Activated T-helper 1 cell treated with anti-CD3 and anti-CD28 coated beads, Interleukin-12 subunit alpha, Interleukin-12 subunit beta, Interleukin-2, Interleukin-4 antibody, amounts not matched to agents 30 ng/mL and 10 ng/mL and 1 ng/mL, durations not matched to agents 14 hours and 24 hours and 36 hours (primary cell): ENCODE measurements at places on chromosomes 5 and 9. TPM values are rescaled to one million over a fixed set of nuclear protein-coding genes. Genes with fewer than 3 reads are reported as not detected.

Gene PCDHB3
- not detected in 2 replicates for total RNA-seq

Gene GRM6
- not detected in 2 replicates for total RNA-seq

DNA sequence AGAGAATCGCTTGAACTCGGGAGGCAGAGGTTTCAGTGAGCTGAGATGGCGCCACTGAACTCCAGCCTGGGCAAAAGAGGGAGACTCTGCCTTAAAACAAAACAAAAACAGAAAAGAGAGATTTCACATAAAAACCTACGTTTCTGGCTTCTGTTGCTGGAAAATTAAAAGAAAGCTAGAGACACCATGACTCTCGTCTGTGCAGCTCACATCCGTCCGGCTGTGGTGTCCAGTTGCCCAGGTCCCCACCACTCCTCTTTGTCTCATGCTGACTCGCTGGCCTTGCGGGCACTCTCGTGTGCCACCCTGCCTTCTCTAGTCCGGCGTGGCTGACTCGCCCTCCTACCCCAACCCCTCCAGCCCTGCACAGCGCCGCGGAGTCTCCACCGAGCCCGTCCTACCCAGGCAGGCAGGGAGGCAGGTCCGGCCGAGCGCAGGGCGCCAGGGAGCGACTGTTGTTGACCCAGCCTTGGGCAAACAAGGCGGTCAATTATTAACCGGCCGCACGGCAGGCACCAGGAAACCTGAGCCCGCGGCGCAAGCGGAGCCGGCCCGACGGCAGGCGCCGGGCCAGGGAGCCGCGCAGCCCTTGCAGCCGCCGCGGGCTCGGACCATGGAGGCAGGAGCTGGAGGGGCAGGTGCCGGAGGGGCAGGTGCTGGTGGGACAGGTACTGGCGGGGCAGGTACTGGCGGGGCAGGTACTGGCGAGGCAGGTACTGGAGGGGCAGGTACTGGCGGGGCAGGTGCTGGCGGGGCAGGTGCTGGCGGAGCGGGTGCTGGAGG lies at the start of gene PRRT1B:
Gene PRRT1B (plus strand): TSS at position 521 of the 783 bp plus-strand sequence. CDS start 93 bp downstream, at position 614.
- peaks cover 2% of the 10 kb centered on the region for H3K36me3 ChIP-seq
- H3K4me1 ChIP-seq, result no peaks in the 10 kb centered on the region
- no peak for DNase-seq
- no peak within 1 kb of the TSS for H3K4me3 ChIP-seq

DNA sequence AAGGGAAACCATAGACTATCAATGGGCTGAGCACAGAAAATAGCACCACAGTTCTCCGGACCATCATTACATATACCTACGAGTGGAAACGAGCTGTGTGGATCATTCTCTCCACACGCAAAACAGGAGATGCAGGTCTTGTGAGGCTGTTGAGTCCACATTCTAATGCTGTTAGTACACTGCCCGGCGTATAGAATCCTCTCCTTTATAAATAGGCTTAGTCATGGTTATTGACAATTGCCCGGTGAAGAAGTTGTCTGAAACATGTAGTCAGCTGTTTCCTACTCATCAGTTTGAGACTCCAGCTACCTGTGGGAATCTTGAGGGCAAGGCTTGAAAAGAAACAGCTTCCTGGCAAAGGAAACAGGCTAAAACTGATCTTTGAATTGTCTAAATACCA lies 602.0 kb upstream of the EDIL3 start:
- H3K4me1 ChIP-seq, result no peaks in the 10 kb centered on the region
- H3K4me3 ChIP-seq, result no peak overlapping the region
- no peak for DNase-seq

- no peak overlapping the region for H3K4me3 ChIP-seq
- DNase-seq, result no peak
- no peaks in the 10 kb centered on the region for H3K4me1 ChIP-seq
- H3K27ac ChIP-seq, result no peak overlapping the region
- no peaks in the 10 kb centered on the region for H3K36me3 ChIP-seq
Measured at GRCh38 chr5:20231040-20231439, 243.0 kb upstream of the CDH18 start.

DNA sequence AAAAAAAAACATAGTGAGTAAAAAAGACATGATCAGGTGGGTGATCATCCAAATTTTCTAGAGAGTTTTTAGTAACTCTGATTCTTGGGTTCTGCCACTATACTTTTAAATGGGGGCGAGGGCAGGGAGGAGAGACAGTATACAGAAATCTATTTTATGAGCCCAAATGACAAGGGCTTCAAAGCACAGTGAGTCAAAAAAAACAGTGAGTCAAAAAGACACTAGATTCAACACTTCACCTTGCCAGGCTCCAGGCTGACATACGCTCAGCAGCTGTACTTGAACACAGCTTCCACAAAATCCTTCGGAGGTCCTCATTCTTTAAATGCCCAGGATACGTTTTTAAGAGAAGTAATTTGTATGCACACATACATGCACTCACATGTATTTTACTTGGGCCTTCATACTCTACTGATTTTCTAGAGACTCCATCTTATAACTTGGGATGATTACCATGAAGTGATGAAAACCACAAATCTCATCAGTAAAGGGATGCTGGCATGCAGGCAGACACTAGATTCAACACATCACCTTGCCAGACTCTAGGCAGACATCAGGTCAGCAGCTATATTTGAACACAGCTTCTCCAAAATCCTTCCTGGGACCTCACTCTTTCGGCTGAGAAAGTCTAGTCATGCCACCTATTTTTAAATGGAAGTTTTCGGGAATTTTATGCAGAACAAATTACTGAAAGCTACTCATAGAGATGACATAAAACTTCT lies 28.8 kb downstream of the NR3C1 start:
- H3K4me3 ChIP-seq, result no peak overlapping the region
- peaks cover 38% of the 10 kb centered on the region for H3K4me1 ChIP-seq
- H3K27ac ChIP-seq, result no peak overlapping the region
- no peak for DNase-seq
